Activated naive CD8-positive, alpha-beta T cell treated with anti-CD3 and anti-CD28 coated beads, Interleukin-2, amount 10 ng/mL, durations not matched to agents 7 days and 5 days (primary cell): ENCODE measurements at places on chromosomes 6 and 20. TPM values are rescaled to one million over a fixed set of nuclear protein-coding genes. Genes with fewer than 3 reads are reported as not detected.

DNA sequence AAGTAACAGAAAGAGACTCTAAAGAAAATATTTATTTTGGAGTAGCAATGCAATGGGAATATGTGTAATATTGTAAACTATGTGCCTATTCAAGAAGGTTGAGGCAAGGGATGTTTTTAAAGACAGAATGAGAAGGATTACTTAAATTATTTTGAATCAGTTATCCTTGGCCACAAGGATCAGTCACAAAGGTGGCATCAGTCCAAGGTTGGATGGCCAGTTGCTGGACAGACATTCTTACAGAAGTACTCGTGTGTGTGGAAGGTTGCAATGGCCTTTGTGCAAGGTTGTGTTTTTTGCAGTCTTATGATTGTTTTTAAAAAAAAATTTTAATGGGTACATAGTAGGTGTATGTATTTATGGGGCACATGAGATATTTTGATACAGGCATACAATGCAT is 2.0 kb downstream of the QRSL1 start:
- no peak for DNase-seq
- H3K36me3 ChIP-seq, result peaks cover 9% of the 10 kb centered on the region
- H3K27me3 ChIP-seq, result no peaks in the 10 kb centered on the region
- H3K4me3 ChIP-seq, result no peak overlapping the region

The GSTA2 gene
- not detected for total RNA-seq

GRCh38 chr20:47346172-47346571 is 10.3 kb downstream of the ZMYND8 start:
- H3K36me3 ChIP-seq, result peaks cover 37% of the 10 kb centered on the region
- H3K4me3 ChIP-seq, result no peak overlapping the region
- H3K4me1 ChIP-seq, result peaks cover 21% of the 10 kb centered on the region

DNA sequence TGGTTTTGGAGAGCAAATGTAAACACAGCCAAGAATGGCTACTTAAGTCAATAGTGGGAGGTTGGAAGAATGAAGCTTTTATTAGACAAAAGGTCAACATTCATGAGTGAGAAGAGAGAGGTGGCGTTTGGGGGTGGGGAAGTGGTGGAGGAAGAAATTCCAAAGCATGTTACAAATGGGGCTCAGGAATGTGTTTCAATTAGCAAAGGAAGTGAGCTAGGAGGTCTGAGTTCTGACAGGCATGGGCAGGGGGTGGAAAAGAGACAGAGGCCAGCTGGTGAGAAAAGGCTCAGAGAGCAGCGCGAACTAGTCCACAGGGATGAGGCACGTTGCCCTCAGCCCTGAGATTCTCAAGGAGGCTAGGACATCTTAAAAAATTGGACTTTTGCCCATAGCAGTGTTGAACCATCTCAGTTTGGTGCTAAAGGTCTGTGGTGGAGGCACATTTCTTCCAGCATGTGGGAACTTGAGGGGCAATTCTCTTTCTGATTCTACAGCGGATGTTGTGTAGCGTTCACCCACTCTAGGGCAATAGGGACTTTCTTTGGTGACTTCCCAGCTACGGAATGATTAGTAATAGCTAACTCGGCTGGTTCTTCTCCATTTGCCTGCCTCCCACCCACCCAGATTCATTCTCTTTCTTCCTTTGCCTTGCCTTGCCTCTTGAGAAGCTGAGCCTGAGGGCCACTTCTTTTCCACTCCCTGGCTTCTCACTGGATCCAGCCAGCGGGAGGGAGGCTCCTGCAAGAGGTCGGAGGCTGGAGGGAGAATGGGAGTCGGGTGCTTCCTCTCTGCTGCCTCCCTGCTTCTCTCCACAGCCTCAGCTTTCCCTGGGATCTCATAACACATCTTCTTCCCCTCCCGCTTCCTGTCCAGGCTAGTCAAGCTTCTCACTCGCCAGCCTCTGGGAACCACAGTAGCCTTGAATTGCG is 45.1 kb upstream of the NEDD9 start:
- H3K4me1 ChIP-seq, result peaks cover 36% of the 10 kb centered on the region
- peaks cover 55% of the 10 kb centered on the region for H3K36me3 ChIP-seq
- no peaks in the 10 kb centered on the region for H3K27me3 ChIP-seq
- H3K4me3 ChIP-seq, result peak overlapping the region; percentile 52

GRCh38 chr6:159149641-159150040 is 19.6 kb upstream of the FNDC1 start:
- peaks cover 5% of the 10 kb centered on the region for H3K4me1 ChIP-seq
- no peak for DNase-seq
- no peak overlapping the region for H3K4me3 ChIP-seq
- no peaks in the 10 kb centered on the region for H3K36me3 ChIP-seq
- peaks cover 34% of the 10 kb centered on the region for H3K27me3 ChIP-seq
- no peak overlapping the region for H3K27ac ChIP-seq

The SPEF1 gene
- not detected for total RNA-seq

GRCh38 chr6:166413491-166413951 is 30.8 kb upstream of the MPC1 start:
- no peak overlapping the region for H3K27ac ChIP-seq
- peaks cover 63% of the 10 kb centered on the region for H3K4me1 ChIP-seq
- DNase-seq, result no peak
- H3K27me3 ChIP-seq, result peaks cover 11% of the 10 kb centered on the region

The ATP5F1E gene
- total RNA-seq, result 87.3 TPM

DNA sequence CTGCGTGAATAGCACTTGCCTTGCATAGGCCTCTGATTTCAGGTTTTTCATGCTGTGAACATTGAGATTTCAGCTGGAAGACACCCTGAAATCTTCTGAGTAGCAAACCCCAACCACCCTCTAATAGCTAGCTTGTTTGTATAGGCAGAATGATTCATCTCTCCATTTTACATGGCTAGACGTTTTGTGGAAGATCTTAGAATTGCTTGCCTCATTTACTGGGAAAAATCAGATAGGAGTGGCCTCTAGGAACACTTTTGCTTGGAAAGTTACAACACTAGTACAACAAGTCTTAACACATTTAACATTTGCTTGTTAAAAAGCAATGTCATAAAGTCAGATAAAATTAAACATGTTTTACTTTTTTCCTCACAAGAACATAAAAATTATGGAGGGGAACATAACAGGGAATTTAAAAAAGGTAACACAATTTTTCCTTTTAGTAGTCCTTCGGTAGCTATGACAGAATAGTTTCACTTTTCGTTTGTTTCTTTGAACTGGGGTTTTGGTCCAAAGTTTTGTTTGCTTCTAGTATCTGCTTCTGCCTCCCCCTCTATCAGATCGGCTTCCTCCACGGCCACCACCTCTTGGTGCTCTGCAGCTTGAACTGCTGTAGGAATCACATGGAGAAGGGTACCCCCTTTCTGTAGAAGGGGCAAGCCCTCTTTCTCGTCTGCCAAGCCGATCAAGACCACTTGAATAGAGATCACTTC is 102.2 kb upstream of the PTCHD4 start:
- H3K27ac ChIP-seq, result no peak overlapping the region
- no peaks in the 10 kb centered on the region for H3K4me1 ChIP-seq
- H3K36me3 ChIP-seq, result no peaks in the 10 kb centered on the region
- H3K4me3 ChIP-seq, result no peak overlapping the region

GRCh38 chr20:14441201-14441600 is 103.8 kb upstream of the FLRT3 start:
- H3K4me3 ChIP-seq, result no peak overlapping the region
- H3K4me1 ChIP-seq, result no peaks in the 10 kb centered on the region
- no peaks in the 10 kb centered on the region for H3K27me3 ChIP-seq
- no peak overlapping the region for H3K27ac ChIP-seq

- DNase-seq, result no peak
- H3K4me1 ChIP-seq, result no peaks in the 10 kb centered on the region
- H3K27ac ChIP-seq, result no peak overlapping the region
- no peaks in the 10 kb centered on the region for H3K36me3 ChIP-seq
- no peaks in the 10 kb centered on the region for H3K27me3 ChIP-seq
- H3K4me3 ChIP-seq, result no peak overlapping the region
Measured at GRCh38 chr6:9825526-9825925, 589.3 kb downstream of the TFAP2A start.

The ARHGAP18 gene
- total RNA-seq, result 12.1 TPM

DNA sequence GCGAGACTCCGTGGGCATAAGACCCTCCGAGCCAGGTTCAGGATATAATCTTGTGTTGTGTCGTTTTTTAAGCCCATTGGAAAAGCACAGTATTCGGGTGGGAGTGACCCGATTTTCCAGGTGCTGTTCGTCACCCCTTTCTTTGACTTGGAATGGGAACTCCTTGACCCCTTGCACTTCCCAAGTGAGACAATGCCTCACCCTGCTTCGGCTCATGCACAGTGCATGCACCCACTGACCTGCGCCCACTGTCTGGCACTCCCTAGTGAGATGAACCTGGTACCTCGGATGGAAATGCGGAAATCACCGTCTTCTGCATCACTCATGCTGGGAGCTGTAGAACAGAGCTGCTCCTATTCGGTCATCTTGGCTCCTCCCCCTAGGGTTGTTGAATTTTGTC is 307.7 kb upstream of the DEFB115 start:
- no peaks in the 10 kb centered on the region for H3K36me3 ChIP-seq
- no peaks in the 10 kb centered on the region for H3K27me3 ChIP-seq
- H3K27ac ChIP-seq, result no peak overlapping the region
- no peak overlapping the region for H3K4me3 ChIP-seq
- no peak for DNase-seq

DNA sequence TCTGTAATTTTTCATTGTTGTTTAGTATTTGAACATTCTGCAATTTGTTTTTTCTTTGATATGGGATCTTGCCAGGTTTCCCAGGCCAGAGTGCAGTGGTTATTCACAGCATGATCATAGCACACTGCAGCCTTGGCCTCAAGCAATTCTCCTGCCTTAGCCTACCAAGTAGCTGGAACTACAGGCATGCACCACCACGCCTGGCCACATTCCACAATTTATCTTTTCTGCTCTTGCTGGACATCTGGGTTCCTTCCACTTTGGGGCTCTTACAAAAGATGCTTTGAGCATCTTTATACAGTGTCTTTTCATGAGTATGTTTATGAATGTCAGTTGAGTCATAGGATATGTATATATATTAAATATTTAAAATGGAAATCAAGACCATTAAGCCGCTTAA is 42.0 kb downstream of the PGM3 start:
- no peaks in the 10 kb centered on the region for H3K27me3 ChIP-seq
- no peaks in the 10 kb centered on the region for H3K4me1 ChIP-seq
- peaks cover 9% of the 10 kb centered on the region for H3K36me3 ChIP-seq
- DNase-seq, result no peak

DNA sequence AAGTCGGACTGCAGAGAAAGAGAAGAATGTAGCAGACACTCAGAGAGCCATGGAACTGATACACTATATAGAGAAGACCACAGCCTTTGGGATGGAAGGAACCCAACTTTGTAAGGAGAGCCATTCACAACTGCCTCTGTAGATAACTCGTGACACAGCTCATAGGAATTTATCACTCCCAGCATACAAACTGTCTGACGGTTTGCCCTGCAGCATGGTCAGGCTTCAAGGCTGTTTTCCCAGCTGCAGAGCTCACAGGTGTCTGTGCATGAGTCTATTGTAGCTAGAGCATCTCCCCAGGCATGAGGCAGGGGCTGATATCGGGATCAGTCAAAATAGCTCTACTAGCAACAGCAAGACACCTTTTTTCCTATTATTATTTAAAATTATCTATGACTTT is 130.5 kb upstream of the DTNBP1 start:
- H3K4me3 ChIP-seq, result no peak overlapping the region
- peaks cover 4% of the 10 kb centered on the region for H3K27me3 ChIP-seq
- DNase-seq, result no peak
- H3K36me3 ChIP-seq, result no peaks in the 10 kb centered on the region

The BTNL2 gene
- total RNA-seq, result not detected

DNA sequence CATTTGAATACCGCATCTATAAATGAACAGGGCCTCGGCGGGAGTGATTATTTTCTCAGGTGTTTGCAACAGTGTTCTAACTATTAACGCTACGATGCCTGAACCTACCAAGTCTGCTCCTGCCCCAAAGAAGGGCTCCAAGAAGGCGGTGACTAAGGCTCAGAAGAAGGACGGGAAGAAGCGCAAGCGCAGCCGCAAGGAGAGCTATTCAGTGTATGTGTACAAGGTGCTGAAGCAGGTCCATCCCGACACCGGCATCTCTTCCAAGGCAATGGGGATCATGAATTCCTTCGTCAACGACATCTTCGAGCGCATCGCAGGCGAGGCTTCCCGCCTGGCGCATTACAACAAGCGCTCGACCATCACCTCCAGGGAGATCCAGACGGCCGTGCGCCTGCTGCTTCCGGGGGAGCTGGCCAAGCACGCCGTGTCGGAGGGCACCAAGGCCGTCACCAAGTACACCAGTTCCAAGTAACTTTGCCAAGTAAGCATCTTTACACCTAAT is 70.9 kb downstream of the HFE start:
- peak; percentile 82 for DNase-seq
- peak overlapping the region; percentile 99 for H3K27ac ChIP-seq
- peaks cover 49% of the 10 kb centered on the region for H3K4me1 ChIP-seq
- H3K27me3 ChIP-seq, result no peaks in the 10 kb centered on the region
- peaks cover 23% of the 10 kb centered on the region for H3K36me3 ChIP-seq

The EGFL8 gene
- 19.6 TPM for total RNA-seq
